ENCODE measurements at places on chromosomes 2 and 18.

DNA sequence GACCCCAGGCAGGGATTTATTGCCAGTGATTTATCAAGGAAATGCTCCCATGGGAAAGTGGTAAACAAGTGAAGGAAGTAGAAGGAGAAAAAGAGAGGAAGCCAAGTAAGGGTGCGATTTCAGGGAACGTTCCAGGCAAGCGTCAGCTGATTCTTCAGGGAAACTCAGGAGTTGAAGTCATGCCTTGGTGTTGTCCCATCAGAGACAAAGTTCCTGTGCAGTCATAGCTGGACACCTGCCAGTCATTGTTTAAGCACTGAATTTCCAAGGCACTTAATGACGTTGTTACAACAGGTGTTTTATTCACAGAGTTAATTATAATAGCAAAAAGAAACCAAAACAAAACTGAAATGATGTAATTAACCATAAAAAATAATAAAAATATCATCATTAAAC is 381.8 kb upstream of the CRIM1 start:
- DNase-seq, result no peak

DNA sequence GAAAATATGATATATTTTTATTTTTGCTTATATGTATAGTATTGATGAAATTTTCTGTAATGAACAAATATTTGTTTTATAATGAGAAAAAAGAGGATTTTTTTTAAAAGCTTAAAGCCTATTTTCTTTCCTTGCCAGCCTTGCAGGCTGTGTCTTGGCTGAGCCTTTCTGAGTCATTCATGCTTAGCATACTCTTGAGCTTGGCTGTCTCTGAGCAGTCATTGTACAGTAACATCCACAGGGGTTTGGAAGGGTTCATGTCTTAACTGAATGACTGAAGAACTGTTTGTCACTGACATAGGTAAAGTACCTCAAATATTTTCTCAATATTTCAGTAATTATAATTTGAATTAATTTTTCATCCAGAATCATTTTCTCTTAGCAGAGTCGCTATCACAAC is 49.3 kb downstream of the GPR39 start:
- no peak for DNase-seq

DNA sequence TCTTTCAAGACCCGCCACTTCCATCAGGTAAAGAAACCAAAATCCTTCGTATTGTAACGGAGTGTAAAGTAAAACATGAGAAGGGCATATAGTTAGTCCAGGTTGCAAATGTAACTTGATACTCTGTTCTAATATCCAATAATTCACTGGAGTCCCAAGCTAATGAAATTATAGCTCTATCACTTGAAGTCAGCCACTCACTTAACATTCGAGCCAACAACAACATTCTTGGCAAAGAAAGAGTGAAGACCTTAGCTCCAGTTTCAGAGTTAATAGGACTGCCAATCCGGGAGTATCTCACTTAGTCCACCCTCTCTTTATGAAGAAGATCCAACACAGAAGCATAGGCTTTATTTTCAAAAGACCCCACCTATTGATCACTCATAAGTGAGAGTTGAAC is 298.0 kb upstream of the SOX11 start:
- no peak for DNase-seq

DNA sequence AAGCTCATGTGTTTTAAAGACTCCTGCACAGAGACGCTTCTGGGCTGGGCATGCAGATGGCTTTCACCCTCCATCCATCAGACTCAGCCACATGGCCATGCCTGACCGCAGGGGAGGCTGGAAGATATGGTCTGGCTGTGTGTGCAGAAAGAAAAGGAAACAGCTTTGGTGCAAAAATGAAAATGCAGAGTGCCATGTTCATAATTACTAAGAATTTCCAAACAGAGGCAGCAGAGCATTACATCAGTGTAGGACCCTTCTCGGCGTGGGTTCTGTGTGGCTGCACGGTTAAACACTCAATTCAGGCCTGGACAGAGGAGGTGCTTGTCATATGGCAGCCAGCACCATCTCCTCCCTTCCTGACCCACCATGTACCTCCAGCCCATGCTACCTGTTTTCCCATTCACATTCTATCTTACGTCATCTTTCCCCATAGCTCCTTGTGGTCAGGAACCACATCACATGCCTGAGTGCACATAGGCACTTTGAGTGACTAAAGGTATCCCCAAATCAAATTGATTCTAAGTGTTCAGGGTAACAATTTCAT is 200.3 kb upstream of the ID2 start:
- DNase-seq, result no peak

- no peak for DNase-seq
Measured at GRCh38 chr18:13268158-13269012, 49.8 kb downstream of the LDLRAD4 start.

GRCh38 chr2:177724398-177725287 is 332.1 kb downstream of the AGPS start:
- DNase-seq, result peak; percentile 9

- DNase-seq, result no peak
Measured at GRCh38 chr18:58232668-58233067, 188.6 kb downstream of the NEDD4L start.
